CD4-positive, alpha-beta T cell treated with Interleukin-4 for 4 hours (primary cell): ENCODE measurements at places on chromosomes 2 and 18.
A peak's percentile ranks its signal among the peaks of the same experiment; 100 is the strongest.

- DNase-seq: peak; percentile 16
These were observed 52.8 kb upstream of the PMAIP1 start for GRCh38 chr18:59846814-59847490.

- no peak for DNase-seq
These were observed 78.7 kb downstream of the NCAPH start for GRCh38 chr2:96414161-96414710.

DNA sequence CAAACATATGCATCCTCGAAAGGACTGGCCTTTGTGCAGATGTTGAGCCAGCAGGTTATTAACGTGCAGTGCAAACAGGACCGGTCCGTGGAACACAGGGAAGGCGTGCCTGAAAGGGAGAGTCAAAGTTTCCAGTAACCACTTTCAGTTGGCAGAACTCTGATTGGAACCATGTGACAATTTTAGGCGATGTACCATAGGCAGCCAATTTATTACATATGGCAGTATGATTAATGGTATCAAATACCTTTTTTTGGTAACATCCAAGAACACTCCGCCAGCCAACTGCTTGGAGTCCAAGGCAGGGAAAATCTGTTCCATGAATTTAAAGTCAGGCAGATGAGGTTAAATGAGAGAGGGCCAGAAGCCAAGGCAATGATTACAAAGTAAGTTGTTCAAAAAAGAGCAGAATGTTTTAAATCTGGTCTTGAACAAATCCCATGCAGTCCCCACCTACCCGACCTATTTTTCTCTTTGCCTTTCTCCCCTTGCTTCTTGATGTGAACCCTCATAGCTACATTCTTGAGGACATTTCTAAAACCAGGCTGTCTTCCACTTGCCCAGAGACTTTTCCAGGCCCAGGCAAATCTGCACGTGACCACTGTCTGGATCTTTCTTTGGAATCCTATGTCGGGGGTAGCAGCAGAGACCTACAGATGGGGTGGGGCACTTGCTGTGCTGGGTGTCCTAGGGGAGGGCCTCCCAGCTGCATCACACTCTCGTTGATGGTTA lies 351.7 kb downstream of the HRH4 start:
- DNase-seq: no peak

- peak; percentile 3 for DNase-seq
These were observed 176.9 kb upstream of the MC4R start for GRCh38 chr18:60549338-60549960.

DNA sequence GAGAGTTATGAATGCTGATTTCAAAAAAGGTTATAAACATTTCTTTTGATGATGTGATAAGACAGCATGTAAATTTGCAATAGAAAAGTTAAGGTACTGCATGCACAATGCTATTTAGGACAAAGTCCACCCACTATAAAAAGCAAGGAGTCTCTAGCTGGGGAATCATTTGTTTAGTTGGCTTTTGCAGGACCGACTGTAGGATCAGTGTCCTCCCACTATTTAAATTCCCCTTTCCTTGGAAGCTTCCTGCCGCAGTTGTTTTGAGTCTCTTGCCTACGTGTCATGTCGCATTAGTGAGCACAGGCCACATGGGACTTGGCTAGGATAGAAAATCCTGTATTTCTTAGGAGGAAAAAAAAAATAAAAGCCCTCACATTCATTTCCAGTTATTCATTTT lies 13.1 kb downstream of the QPCT start:
- no peak for DNase-seq

- DNase-seq: no peak
These were observed 34.4 kb downstream of the ACYP2 start for GRCh38 chr2:54149638-54150441.

DNA sequence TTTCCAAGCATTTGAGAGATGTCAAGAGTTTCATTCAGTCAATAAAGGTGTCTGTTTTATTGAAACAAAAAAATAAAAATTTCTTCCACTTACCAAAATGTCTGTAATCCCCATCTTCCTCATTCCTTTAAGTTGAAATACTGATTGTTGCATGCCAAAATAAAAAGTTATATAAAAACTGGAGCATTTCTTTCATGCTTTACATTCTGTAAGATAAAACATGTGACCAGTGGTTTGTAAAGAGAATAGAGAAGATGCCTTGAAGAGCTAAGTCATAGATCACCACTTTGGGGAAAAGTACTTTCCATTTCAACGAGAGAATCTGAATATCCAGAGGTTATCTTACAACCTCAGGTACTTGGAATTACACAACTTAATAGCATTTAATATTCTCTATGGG lies 35.9 kb upstream of the MYO1B start:
- no peak for DNase-seq

DNA sequence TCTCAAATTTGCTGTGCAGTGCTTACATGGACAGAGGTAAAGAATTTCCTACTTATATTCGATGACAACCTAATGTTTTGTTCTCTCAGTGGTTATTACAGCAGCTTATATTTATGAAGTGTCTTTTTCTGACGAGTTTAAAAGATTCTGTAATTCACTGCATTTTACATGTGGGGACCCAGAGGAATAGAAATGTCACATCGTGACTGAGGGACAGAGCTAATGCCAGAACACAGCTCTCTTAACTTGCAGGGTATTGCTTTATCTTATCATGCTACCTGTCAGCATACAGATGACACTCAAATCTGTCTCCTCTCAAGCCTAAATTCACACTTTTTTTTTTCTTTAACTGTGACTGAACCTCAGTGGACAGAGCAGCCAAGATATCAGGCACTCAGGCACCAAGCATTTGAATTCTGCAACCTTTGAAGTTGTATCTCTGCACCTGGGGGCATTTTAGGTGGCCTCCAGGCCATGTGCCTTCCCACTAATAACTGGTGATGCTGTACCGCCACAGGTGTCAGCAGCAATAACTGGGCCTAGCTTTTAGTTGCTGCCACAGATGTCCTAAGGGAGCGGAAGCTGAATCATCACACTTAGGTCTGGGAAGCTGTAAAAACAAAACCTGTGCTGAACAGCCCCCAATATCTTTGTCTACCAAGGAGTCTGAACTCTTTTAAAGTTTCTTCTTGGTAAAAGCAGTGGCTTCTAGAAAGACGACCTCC lies 315.8 kb upstream of the NRP2 start:
- no peak for DNase-seq

- no peak for DNase-seq
These were observed 39.4 kb downstream of the LYPD6B start for GRCh38 chr2:149077861-149078260.

DNA sequence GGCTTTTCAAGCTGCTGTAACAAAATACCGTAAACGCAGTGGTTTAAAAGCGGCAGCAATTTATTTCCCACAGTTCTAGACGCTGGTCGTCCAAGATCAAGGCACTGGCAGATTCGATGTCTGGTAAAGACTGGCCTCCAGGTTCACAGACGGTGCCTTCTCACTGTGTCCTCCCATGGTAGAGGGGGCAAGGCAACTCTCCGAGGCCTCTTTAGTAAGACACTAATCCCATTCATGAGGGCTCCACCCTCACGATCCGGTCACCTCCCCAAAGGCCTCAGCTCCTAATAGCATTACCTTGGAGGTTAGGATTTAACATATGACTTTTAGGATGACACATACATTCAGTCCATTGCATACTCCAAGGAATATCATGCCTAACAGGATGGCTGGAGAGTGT lies 117.2 kb downstream of the SH3RF3 start:
- no peak for DNase-seq

DNA sequence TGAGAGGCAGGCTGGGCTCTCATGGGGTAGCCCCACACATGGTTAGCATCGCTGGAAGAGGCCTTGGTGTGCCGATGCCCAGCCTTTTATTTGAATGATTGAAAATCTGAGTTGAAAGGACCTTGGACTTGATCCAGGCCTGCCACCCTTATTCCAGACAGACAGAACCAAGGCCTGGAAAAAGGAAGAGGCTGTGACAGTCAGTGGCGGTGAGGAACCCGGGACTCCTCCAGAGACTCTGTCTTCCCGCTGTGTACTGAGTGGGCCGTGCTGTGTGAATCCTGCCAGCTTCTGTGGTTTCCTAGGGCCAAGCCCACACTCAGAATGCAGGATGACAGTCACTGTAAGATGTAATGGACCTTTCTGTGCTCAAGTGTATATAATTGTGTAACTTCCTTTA lies 218.5 kb downstream of the LDLRAD4 start:
- DNase-seq: no peak

DNA sequence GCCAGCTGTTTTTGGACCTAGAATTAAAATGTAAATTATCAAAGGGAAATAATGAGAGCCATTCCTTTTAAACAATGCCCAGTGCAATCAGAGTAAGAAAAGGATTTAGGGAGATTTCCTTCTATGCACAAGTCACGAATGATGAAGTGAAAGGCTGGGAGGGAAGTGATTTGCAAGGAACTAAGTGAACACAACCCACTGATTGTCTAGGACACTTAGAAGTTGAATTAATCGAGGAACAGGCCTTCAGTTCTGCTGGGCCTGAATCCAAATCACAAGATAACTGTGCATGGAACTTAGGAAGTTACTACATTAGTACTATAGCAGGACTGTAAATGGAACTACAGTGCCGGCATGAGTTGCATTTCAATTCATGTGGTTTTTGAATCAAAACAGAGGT lies 17.7 kb downstream of the MAP2 start:
- DNase-seq: no peak

DNA sequence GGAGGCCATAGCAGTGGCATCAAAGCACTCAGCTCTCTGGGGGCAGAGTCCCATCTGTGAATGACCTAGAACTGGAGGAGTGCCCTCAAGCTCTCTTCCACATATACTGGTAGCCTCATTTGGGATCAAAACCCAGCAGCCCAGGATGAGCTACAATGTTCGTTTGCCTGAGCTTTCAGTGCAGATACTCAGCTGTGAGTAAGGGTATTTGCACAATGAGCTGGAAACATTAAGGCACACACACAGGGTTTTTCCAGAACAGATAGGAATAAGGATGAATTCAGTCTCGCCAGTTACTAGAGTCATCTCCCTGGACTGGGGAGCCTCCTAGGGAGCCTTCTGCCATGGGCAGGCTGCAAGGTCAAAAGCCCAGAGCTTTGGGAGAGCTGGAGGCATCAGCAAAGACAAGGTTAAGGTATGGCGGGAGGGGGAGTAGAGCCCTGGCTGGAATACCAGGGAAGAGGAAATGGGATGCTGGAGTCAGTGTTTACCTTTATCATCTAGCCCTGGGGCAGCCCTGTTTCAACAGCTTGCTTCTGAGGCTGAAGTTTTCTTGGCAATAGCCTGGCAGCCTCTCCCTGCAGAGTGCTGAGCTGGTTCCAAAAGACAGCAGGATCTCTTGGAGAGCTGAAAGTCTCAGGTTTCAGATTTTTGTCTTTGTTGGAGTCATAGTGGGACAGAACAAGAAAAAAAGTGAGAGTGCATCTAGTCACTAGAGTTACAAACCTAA lies 187.7 kb downstream of the LOXHD1 start:
- DNase-seq: no peak

DNA sequence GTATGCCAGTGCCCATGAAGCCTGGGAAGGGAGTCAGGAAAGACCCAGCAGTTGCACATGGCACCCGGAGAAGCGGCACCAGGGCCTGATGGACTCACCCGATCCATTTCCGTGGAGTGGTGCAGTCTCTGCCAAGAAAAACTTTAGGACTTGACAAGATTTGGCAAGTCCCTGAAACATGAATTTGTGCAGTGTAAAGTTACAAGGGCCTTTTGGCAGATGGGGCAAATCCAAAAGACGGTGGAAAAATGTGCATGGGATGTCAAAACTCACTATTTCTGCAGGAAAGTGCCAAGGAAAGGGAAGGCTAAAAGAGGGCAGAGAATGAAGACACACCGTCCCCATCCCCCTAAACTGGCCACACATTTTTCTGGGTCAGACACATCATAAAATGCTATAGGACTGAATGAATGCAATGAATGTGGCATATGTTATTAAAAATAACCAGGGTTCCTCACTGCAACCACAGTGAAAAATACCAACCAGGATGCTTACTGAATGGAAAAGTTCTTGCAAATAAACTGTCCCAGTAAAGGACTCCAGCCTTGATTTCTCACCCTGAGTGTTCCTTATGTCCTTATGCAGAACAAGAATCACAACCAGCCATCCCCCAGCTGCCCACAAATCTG lies 173.5 kb upstream of the SIX2 start:
- DNase-seq: no peak

- no peak for DNase-seq
These were observed 49.7 kb upstream of the CCDC85A start for GRCh38 chr2:56133931-56134629.

DNA sequence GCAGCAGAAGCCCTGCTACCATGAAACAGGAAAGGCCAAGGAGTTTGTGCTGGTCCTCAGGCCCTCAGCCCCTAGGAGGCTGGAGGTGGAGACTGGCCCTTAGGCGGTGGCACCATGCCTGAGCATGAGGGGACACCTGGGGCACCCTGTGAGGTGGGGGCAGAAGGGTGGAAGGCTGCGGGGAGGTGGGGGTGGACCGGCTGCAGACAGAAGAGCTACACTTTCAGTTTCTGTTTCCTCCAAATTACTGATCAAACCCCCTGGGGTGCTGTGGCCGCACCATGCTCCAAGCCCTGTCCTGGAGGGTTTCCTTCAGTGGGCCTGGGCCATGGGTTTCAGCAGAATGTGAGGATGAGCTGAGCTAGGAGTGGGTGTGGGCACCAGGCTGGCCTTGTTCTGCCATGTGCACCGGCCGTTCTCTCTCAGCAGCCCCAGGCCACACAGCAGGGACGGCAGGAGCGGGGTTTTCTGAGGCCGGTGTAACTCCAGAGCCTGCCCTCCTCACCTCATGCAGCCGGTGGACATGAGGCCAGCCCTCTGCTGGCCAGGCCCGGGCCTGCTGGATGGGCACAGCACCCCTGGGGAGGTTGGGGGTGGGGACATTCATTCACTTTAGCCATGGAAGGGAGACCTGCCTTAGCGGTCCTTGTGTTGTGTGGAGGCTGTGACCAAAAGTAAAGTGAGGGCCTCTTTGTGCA lies 51.5 kb downstream of the PLEKHB2 start:
- DNase-seq: no peak

DNA sequence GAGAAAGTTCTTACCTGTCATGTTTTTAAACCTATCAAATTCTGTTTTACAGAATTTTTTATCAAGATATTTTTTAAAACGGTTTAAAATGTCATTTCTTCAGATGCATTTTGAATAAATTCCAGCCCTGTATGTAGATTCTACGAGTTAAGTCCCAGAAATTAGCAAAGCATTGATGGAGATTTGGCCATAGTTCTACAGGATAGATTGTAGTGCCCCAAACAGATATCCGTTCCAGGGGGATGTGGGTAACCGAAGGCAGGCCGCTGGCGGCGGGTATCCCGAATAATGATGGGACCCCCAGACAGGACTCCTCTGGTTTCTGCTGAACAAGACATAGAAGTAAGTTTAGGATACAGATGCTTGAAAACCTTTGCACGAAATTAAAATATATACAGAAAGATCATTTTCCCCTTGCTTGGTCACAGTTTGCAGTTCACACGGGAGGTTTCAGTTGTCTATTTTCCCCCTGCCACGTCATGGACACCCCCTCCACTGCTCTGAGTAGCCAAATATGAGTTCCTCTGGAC lies 755 bp downstream of the NOL4 start:
- DNase-seq: no peak
